ENCODE measurements at places on chromosomes 7 and 10.

DNA sequence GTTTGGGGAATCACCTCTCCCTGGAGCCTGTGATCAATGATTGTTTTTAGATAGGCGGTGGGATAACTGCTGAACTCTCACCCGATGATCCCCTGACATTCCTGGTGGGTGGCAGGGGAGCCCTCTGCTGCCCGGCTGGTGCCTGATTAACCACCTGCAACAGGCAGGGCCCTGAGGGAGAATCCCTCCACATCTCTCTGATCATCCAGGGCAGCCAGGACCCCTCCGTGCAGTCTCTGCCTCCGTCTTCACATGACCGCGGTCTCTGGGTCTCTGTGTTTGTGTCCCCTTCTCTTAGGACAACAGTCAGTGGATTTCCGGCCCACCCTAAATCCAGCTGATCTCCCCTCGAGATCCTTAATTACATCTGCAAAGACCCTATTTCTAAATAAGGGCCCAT, 17.4 kb downstream of the CALML5 start:
- DNase-seq, result no peak

GRCh38 chr7:136234040-136234439, 256.9 kb upstream of the MTPN start:
- no peak for DNase-seq

GRCh38 chr10:61935077-61935476, 33.6 kb downstream of the ARID5B start:
- DNase-seq, result no peak

- DNase-seq, result no peak
Measured at GRCh38 chr7:1344421-1344820, 111.7 kb downstream of the UNCX start.

DNA sequence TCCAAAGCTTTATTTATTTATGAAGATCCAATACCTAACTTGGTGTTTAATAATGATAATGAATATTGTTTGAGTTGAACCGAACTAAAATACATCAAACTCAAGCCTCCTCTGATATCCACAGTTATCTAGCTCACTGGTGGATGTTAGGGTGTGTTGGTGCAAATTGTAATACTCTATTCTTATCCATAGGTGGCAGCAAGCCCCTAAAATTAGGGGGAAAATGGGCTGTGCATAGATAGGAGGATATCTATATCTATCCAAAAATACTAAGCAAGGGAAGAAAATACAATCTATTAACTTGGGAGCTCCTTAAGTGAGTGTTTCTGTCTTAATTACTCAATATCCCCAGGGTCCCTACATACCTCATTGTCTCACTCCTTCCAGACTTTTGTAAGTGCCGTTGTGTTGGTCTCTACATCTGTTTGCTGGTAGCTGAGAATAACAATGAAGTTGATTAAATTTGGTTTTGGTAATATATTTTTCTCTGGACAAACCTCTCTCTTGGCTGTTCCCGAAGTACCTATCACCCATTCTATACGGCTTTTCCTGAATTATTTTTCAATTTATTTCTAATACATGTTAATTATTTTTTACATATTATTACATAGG, 55.0 kb upstream of the VWDE start:
- DNase-seq, result no peak

DNA sequence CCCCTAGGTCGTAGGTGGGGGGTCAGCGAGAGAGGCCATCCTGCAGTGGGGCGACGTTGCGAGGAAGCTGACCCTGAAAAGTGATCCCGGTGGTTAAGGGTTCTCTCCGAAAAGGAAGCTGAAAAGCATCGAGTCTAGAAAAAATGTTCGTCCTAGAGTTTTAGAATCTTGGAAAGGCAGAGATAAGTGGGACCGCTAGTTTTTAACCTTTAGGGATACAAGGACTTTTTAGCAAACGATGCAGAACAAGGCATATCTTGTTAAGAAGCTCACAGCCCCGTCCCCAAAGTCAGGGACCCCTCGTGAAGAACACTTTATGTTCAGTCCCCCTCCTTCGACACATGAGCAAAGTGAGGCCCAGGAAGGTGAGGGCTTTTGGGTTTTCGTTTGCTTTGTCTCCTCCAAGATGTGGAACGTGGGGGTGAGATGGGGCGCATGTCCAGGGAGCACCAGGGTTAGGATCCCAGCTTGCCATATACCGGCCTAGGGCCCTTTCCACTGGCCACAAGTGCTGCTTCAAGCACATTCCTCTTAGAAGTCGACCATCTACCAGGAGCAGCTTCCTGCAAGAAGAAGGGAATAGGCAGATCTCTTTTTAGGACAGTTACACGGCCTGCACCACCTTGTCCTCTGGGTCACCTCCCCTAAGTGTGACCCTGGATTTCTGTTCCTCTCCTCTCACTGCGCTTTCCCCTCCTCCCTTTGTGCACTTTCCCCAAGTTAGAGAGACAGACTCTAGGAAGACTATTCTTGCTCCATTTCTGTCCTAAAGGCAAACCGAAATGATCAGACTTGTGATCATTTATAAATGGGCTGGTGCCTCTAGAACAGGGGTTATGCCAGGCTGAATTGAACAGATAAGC, 969 bp downstream of the SLC35G1 start:
- DNase-seq, result no peak

DNA sequence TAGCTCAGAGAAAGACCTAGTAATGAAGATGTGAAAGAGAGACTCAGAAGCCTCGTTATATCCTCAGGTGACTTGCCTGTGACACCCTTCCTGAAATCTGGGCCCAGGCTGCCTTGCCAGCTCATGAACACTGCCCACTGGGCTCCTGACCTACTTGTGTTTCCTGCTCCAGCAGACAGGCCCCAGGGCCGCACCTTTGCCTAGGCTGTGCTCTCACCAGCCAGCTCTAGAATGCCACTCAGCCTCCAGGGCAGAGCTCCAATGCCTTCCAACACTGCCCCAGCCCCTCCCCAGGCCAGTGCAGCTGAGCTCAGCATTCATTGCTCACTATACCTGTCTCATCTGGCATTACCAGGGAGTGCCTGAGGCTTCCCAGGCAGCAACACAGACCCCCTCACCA, 94.3 kb downstream of the DLG5 start:
- no peak for DNase-seq

DNA sequence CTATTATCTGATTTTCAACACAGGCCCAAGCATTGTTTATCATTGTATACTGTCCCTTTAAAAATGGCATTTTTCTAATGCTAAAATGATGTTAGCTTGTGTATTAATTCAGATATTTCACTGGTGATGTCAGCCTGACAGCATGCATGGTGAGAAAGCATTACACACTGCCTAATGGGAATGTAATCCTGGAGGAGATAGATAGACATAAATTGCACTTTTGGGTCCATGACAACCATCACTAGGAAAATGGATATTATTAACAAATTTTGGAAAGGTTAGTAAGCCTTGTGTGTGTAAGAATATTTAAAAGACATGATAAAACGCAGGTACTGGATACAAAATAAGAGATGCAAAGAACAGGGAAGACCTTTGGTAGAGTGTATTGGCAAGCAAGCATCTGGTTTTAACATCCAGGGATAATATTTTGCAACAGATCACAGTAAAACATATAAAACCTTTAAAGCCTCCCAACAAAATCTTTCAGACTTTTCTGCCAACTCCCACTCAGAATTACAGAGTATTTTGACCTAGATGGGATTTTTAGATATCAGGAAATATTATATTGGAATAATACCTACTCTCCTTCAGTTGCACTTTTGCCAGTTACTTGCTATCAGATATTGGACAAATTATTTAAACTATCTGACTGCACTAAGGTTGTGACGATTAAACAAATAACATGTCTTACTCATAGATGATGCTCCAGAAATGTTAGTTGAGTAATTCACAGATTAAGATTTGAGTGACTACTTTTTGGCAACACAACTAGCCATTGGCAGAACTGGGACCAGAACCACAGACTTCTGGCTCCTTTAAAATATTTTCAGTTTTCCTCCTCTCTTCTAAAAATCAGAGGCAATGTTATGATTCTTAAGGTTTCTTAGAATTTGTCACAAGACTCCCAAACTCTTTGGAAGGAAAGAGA, 291.6 kb upstream of the SEMA3C start:
- DNase-seq, result no peak
